ENCODE measurements at places on chromosomes 2 and 18.

- peak; percentile 2 for DNase-seq
Measured at GRCh38 chr2:238861013-238861730, 13.3 kb downstream of the TWIST2 start.

DNA sequence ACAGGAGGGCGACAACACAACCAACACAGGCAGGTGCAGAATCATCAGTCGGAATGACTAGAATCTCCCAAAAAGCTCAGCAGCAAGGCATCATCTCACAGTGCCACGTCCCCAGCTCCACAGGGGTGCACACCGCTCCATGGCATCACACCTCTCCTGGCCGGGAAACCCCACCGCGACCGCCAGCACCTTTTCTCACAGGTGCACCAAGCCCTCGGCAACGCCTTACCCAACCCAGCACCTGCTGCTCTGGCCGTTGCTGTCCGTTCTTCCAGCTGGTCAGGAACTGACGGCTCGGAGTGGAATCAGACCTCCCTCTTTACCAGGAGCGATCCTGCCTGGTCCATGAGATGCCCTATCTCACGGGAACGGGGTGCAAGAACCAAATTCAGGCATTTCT lies 61.3 kb downstream of the ZNF516 start:
- no peak for DNase-seq

- DNase-seq, result no peak
Measured at GRCh38 chr2:234852941-234853340, 98.9 kb upstream of the SH3BP4 start.

DNA sequence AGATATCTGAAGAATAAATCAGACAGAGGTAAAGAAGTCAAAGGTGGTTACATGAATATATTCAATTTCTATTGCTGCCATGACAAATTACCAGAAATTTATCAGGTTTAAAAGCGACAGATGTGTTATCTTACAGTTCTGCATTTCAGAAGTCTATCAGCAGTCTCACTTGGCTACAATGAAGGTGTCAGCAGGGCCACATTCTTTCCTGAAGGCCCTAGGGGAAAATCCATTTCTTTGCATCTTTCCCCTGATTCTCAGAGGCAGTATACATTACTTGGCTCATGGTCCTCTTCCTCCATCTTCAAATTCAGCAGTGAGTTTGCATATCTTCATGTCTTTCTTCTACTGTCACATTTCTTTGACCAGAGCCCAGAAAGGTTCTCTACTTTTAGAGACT lies 145.8 kb upstream of the GULP1 start:
- DNase-seq, result no peak

GRCh38 chr18:76578571-76579300 lies 83.7 kb upstream of the ZNF516 start:
- peak; percentile 47 for DNase-seq

GRCh38 chr18:12309683-12310198 lies 1.7 kb downstream of the TUBB6 start:
- DNase-seq, result no peak

DNA sequence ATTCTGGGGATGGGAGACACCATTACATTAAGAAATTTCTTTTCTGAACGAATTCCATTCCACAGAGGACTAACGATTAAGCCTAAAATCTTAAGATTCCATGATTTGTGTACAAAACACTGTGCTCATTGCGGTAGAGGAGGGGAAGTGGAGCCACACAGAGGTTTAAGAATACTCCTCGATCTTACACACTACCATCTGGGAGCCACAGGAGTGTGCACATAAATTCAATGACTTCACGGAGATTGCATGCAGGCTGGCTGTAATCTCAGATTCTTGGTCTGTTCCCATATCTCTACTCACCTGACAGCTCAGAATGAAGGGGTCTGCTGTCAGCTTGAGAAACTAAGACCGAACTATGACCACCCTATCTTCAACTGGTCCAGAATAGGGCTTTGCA lies 762 bp downstream of the VPS4B start:
- DNase-seq, result no peak

- DNase-seq, result no peak
Measured at GRCh38 chr2:241314226-241315092, 1.0 kb downstream of the HDLBP start.

All from eye (tissue), 1 donor.